ENCODE measurements at places on chromosomes 5 and 9.

- DNase-seq, result peak; percentile 32
Observed at GRCh38 chr5:21007781-21008180, 1019.8 kb upstream of the CDH18 start.

DNA sequence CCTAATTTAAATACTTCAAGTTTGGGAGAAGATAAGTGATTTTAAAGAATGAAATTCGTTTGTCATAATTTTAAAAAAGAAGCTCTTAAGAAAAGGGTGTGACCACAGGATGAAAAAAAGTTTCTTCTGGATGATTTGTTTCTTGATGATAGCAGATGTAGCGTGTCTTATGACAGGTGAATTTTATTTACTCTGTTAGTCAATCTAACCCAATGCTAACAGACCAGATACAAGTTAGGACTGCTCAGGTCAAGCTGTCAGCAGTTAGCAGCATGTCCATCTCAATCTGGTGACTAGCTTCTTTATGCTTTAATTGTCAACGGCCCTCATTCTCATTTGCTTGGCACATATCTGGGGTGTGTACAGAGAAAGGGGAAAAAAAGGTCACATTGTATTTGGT lies 456.0 kb downstream of the BNC2 start:
- DNase-seq, result no peak

- DNase-seq, result no peak
Observed at GRCh38 chr5:157290981-157291711, 25.2 kb downstream of the CYFIP2 start.

DNA sequence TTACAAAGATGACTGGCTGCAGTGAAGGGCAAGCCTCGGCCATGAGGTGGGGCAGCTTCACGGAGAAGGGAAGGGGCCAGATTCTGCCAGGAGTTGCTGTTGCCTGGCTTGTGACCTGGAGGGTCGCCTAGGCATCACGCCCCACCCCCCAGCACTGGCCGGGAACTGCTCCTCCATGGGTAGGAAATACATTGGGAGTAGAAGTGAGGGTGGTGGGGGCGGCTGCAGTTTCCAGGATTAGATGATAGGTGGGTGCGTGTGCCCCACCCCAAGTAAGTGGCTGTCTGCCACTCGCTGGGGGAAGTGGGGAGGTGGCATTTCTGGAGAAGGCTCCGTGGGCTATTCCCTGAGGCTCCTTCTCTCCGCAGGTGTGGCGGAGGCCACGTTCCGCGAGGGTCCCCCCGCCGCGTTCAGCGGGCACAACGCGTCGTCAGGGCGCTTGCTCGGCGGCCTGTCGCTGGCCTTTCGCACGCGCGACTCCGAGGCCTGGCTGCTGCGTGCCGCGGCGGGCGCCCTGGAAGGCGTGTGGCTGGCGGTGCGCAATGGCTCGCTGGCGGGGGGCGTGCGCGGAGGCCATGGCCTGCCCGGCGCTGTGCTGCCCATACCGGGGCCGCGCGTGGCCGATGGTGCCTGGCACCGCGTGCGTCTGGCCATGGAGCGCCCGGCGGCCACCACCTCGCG lies 16.9 kb downstream of the CRB2 start:
- DNase-seq, result no peak

GRCh38 chr5:35644543-35644942 lies 26.9 kb downstream of the SPEF2 start:
- DNase-seq, result no peak

- no peak for DNase-seq
Observed at GRCh38 chr9:132690696-132691095, 20.4 kb downstream of the GTF3C4 start.

GRCh38 chr5:35041261-35041660 lies 6.5 kb downstream of the AGXT2 start:
- DNase-seq, result no peak

- DNase-seq, result no peak
Observed at GRCh38 chr9:127550751-127551150, 61.3 kb upstream of the STXBP1 start.

- DNase-seq, result no peak
Observed at GRCh38 chr5:55554585-55555202, 19.9 kb upstream of the PLPP1 start.

GRCh38 chr9:78811622-78812276 lies 514.8 kb downstream of the PSAT1 start:
- DNase-seq, result no peak

DNA sequence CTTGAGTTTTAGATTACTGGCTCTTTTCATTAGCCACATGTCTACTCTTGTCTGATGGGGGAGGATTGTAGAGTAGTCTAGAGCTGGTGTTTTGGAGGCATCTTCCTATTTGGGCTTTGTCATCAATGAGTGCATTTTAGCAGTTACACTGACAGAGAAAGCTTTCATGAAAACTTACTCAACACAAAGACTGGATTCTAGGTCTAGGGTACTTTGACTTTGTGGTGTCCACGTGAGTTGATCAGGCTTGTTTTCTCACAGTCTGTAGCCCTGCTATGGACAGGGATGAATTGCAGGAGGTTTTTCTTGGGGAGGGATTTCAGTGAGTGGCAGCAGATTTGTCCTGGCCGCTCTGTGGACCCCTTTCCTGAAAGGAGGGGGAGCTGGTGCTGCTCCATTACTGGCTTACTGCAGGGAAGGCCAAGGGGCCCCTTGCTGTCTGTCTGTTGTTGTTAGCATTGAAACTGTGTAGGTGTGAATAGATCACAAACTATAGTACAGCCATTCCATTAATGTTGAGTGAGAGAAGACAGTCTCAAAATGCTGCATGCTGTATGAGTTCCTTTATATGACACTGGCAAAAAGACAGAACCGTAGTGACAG lies 6.6 kb downstream of the TRIO start:
- DNase-seq, result no peak

DNA sequence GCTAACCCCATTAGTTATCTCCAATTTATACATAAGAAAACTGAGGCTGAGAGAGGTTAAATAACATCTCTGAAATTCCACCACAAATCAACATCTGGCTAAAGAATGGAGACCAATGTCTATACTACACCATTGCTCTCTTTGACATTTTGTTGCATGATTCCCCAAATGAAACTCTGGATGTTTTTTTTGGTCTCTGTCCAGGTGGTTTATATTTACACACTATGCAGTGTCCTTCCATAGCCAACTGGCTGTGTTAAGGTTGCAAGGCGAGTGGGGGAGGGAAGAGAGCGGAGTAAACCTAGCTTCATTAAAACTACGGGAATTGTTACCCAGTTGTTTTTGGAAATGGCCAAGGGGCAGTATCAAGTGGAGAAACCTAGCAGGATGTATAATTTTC lies 67.2 kb downstream of the KIF4B start:
- no peak for DNase-seq

- no peak for DNase-seq
Observed at GRCh38 chr5:172854451-172854871, 20.4 kb downstream of the ERGIC1 start.

DNA sequence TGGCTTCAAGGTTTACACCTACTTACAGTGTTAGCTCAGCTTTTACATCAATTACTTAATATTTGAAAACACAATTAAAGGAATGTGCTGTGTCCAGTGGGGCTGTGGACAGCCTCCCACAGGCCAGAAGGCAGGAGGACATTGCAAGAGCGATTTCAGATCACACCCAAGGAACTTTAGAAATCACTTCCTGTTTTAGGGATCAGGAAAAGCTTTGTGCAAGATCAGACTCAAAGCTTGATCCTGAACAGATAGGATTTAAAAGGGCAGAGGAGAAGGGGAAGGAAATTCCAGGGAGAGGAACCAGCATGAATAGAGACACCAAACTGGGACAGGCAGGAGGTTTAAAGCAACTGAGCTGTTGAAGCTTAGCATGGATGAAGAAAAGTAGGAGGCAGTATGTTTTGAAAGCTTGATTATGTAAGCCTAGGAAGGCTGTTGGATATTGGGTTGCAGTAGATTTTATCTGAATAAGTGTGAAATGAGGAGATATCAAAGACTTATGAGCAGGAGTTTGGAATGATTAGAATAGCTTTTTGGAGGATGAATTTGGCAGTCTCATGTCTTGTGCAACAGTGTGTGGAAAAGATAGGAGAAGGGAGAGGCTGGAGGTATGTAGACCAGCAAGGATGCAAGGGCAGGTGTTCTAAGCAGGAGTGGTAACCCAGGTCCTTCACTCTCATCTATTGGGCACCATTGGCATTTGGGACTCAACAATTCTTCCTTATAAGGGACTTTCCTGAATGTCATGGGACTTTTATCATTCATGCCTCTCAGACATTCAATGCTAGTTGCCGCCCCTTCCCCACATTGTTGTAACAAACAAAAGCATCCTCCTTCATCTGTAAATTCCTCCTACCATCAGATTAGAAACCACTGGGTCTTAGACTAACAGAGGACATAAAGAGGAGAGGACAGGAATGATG lies 123.5 kb downstream of the TARS1 start:
- no peak for DNase-seq

DNA sequence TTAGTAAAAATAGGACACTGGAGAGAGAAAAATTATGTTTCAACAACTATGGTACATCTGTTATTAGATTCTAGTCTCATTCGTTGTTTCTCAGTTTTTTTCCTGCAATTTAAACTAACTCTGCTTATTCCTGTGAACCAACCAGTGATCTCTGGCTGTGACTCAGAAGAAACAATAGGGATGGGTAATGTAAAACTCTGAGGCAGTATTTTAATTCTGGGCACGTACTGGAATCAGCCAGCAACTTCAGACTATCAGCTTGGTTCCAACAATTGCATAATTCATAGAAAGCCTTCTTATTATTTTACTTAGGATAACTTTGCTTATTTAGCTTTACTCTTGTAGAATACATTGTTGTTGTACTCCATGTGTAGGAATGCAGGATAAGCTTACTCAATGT lies 28.8 kb downstream of the MLLT3 start:
- no peak for DNase-seq

GRCh38 chr5:98604721-98605425 lies 168.6 kb upstream of the RGMB start:
- no peak for DNase-seq

DNA sequence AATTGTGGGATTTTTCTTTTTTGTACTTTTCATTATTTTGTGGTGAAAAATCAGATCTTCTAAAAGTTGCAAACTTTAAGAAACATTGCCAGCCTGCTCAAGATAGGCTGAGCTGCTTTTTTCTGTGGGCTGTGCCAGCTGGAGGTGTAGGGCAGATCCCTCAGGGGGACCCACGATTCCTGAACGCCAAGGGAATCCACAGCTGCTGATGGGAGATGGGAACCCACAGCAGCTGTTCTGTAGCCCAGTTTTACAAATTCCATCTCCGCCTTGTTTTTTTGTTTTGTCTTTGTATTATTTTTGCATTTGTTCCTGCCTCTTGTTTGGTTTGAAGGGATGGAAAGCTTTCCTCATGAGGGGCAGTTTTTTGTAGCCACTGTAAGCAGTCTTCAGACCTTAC lies 91.0 kb downstream of the WWC1 start:
- DNase-seq, result no peak

- DNase-seq, result no peak
Observed at GRCh38 chr5:39698838-39699560, 274.2 kb upstream of the DAB2 start.

- no peak for DNase-seq
Observed at GRCh38 chr5:40437452-40437861, 242.3 kb upstream of the PTGER4 start.

DNA sequence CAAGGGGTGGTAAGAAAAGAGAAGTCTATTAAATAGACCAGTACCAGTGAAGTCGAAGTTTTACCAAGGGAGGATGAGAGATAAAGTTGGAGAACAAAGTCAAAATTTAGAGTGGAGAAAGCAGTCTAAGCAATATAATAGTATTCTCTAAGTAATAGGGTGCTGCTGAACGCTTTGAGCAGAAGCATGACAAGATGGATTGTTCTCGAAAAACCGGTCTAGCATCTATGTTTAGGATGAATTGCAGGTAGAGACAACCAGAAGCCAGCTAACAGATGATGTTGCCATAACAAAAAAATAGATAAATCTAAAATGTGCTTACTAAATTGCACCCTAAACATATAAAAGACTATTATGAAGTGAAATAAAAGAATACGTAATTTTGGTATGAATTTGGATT lies 237.0 kb downstream of the PRELID2 start:
- no peak for DNase-seq

DNA sequence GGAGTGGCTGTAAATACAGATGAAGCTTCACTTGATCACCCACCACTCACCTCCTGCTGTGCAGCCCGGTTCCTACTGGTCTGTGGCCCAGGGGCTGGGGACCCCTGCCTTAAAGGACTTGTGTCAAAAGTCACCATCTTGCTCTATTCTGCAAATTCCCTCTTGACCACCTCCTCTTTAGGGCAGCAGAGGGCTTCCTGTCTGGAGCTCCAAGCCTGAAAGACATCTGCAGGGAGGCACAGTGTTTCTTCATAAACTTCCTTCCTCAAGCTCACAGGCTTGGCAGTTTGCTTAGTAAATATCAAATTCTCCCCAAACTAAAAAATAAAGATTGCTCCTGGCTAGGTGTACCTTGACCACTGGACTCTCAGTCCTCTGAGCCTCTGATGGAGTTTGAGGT lies 104.4 kb downstream of the FRMD3 start:
- DNase-seq, result no peak

DNA sequence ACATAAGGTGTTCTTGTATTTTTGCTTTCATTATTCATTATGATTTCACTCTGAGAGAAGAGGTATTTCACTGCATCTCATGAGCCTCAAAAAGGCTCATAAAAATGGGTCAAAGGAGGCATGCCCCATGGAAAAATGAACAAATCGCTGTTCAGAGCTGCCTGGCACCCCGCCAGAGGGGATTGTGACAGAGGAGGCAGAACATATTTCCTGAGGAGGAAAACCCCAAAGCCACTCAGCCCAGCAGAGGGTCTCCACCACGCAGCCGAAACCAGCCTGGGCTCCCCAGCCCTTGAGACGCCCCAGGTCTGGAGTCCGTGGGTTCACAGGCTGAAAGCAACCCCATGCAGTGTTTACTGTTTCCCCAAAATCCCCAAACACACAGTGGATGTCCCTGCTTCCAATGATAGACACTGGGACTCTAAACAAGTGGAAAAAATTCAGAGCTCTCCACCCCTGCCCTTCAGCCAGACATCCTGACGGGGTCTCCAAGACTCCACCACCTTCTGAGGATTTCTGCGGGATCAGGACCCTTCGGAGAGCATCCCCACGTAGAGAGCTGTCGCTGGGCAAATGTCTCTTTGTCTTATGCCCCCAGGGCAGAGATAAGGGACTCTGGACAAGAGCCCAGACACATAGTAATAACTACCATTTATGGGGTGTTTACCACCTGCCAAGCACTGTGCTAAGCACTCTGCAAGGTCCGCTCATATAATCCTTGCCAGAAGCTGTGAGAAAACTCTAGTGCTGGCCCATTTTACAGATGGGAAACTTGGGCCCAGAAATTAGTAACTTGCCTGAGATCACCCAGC lies 122.3 kb downstream of the PAX5 start:
- DNase-seq, result no peak

- no peak for DNase-seq
Observed at GRCh38 chr9:131167146-131167692, 41.8 kb downstream of the NUP214 start.
